ENCODE measurements at places on chromosomes 11 and 22.

- no peak for DNase-seq
These were observed 18.1 kb downstream of the MAML2 start for GRCh38 chr11:96324912-96325311.

- DNase-seq, result no peak
These were observed 398.5 kb downstream of the TBC1D22A start for GRCh38 chr22:47160781-47161520.

- DNase-seq, result no peak
These were observed 40.6 kb upstream of the GNAZ start for GRCh38 chr22:23029521-23030228.

- DNase-seq, result no peak
These were observed 37.0 kb downstream of the KIAA1671 start for GRCh38 chr22:24989541-24989951.

GRCh38 chr11:121793291-121793690 lies 322.7 kb downstream of the BLID start:
- no peak for DNase-seq

DNA sequence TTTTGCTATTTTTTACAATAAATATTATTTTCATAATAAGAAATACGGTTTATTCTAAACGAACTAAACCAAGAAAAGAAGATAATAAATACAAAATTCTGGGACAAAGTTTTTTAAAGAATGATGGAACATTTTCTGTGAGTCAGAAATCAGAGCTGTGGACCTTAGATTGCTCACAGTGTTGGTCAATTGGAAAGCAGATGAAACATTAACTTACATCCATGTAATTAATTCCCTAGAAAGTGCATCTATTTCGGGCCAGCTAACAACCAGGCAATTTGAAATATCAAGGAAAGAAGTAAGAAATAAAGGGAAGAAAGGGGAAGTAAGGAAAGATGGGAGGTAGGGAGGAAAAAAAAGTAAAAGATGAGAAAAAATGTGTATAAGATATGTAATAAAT lies 1569.8 kb upstream of the TENM4 start:
- DNase-seq, result no peak

GRCh38 chr11:92794783-92795182 lies 174.7 kb upstream of the MTNR1B start:
- no peak for DNase-seq

DNA sequence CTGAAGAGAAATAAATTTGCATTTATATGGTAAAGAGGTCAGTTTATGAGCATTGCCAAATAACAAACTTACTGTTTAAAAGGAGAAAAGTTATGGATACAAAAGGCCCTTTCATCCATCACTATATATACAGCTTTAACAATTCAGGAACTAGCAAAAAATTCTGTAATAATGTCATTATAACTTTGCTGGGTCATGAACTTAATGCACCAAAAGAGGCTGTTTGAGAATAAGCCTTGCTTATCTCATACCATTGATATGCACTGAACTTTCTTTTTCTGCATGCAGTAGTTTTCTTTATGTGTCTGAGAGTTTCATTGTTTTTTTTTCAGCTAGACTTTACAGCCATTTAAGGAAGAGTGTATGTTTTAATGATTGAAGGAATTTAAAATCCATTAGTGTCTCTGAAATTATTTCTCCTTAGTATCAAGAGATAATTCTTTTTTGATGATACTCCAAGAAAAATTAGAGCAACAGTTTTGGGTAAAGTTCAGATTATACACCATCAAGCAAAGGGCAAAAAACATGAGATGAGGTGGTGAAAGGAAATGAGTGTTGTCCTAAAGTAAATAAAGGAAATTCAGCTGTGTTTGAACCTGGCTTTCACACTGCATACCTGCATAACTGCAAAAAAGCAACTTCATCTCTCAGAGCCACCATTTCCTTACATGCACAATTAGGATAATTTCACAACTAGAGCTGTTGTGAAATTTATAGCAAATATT lies 188.2 kb upstream of the ANO3 start:
- no peak for DNase-seq

GRCh38 chr11:86571273-86571948 lies 101.0 kb downstream of the ME3 start:
- no peak for DNase-seq

DNA sequence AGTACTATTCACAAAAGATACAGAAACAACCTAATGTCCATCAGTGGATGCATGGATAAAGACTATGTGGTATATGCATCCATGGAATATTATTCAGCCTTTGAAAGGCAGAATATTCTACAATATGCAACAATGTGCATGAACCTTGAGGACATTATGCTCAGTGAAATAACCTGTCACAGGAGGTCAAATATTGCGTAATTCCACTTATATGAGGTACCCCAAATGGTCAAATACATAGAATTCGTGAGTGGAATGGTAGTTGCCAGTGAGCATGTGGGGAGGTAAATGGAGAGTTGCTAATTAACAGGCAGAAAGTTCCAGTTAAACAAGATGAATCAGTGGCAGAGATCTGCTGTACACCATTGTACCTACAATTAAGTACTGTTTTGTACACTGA lies 3.6 kb upstream of the SLC5A4 start:
- no peak for DNase-seq

DNA sequence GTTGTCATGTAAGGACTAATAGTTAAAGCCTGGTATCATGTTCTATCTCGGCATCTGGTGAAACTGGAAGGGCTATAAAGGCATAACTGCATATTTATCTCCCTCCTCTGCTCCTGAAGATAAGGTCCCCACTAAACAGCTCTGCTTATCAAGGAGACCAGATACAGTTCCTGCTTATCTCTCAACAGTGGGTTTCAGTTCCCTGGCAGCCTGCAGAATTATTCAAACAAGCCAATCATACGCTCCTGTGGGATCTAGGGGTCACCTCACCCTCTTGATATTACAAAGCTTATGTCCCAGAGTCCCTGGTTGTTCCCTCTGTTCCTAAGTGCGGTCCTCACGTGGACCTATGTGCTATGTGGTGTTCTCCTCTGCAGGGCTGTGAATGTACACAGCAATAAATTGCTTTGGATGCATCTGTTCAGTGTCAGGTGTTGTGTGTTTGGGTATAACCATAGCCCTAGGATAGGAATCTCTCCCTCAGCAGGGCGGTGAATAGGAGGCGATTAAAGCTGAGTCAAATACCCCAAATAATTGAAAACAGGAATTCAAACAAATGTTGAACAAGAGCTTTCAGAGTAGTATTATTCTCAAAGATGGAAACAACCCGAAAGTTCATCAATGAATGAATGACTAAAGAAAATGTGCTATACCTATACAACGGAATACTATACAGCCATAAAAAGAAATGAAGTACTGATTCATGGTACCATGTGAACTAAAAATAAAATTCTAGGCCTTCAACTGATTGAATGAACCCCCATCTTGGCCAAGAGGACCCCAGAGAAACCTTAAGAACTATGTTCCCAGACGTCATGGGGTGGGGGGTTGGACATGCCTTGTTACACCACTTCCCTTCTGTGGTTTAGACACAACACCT lies 3.1 kb upstream of the OOSP4A start:
- no peak for DNase-seq

GRCh38 chr11:75667255-75667830 lies 1.5 kb downstream of the MAP6 start:
- DNase-seq, result no peak

- no peak for DNase-seq
These were observed 142.7 kb downstream of the FBXO7 start for GRCh38 chr22:32617271-32617670.

DNA sequence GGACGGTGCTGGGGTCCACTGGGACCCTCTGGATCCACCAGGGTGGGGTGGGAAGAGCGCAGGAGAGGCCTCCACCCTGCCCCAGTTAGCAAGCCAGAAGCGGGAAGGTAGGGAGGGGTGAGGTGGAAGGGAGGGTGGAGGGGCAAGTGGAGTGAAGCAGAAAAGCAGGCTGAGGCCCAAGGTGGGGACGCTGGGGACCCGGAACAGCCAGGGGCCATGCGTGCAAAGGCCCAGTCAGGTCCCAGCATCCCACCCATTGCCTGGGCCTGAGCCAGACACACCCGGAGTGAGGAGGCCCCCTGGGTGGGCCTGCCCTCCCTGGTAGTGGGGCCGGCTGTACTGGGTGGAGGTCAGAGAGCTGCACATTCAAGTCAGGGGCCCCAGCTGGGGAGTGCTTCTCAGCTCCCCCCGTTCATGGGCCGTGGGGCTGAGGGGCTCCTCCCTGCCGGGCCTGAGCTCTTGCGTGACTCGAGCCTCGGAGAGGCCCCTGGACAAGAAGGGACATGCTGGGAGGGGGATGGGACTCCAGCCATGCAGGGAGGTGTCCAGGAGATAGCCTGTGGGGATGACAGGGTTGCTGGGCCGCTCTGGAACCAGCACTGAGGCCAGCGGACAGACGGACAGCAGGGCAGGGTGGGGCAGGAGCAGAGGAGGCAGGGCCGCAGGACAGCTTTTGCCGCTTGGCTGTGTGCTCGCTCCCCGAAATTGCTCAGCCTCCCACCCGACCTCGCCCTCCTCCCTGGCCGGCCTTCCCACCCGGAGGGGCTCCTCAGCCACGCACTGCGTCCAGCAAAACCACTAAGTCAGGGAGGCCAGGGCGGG lies 7.7 kb downstream of the TNNT3 start:
- DNase-seq, result no peak

- DNase-seq, result peak; percentile 9
These were observed 10.7 kb upstream of the RPS3 start for GRCh38 chr11:75388386-75389275.

- no peak for DNase-seq
These were observed 1.9 kb downstream of the GRAMD4 start for GRCh38 chr22:46622081-46622521.

GRCh38 chr11:83408946-83409345 lies 122.8 kb upstream of the CCDC90B start:
- DNase-seq, result no peak

- no peak for DNase-seq
These were observed 13.7 kb upstream of the SHISAL1 start for GRCh38 chr22:44326491-44326885.

DNA sequence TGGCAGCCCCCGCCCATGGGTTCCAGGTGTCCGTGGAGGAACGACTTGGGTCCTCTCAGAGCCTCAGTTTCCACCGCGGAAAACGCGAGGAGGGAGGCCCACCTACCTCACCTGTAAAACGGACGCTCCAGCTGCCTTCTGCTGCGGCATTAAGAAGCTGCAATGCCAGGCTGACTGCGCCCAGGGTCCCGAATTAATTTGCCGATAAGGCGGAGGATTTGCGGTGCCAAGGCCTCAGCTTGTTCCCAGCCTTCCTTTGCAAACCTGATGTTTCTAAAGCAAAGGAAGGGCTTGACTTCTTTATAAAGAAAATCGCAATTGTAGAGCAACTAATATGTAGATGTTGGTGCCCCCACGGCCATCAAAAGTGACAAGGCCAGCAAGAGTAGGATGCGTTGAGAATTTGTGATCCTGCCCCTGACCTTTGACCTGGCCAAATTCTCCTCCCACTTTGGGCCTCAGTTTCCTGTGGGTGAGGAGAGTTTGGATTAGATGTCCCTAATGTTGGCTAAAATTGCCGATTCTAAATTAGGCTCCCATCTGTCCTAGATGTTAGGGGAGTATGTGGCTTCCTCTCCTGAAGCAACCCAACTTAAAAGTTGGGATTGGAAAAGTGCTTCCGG lies 849 bp upstream of the TCF20 start:
- no peak for DNase-seq

DNA sequence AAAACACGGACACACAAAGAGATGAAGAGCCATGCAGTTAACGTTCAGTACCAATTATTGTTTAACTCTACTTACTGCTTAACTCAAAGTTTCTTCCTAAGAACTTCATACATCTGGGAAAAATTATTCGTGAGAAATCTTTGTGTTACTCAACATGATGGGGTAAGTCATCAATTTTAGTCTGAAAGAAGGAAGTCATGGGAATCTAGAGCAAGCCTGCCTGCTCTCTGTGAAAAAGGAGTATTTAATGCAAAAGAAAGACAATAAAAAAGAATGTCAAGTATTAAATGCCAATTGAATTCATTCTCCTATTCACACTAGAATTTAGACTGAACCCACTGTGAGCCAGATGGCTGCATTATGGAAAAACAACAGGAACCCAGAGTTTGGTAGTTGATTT lies 16.0 kb downstream of the TMEM123 start:
- DNase-seq, result no peak

GRCh38 chr22:32591620-32592019 lies 117.0 kb downstream of the FBXO7 start:
- no peak for DNase-seq

GRCh38 chr22:20889025-20889704 lies 28.0 kb upstream of the CRKL start:
- no peak for DNase-seq

DNA sequence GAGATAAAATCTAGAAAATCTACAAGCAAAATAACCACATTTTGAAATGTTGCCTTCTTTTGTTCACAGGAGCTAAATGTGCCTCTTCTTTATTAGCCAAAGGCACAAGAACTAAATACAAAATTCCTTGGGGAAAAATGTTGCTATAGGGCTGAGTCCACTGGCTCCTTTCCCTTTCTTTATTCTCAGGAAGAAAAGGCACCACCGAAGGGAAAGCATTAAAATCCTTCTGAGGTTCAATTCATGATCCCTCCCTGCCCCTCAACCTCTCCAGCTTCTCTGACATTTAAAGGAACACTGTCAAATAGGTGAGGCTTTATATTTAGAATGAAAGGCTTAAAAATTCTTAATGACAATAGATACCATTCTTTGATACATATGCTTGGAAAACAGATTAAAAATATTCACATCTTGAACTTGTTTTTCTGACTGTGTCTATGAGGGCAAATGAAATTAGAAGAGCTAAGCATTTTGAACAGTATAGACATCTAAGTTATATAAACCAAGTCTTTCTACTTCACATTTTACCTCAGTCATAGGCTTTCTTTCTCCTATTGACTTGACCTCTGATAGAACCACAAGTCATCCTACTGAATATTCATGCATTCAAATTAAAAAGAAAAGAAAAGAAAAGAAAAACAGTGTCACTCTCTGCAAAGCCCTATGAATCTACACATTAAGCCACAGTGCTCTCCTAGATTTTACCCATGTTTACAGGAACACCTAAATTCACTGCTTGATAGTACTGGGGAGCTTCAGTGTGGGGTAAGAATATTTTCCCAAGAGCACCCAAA lies 148.2 kb downstream of the MAML2 start:
- DNase-seq, result no peak

GRCh38 chr22:23237841-23238240 lies 57.5 kb downstream of the BCR start:
- no peak for DNase-seq

DNA sequence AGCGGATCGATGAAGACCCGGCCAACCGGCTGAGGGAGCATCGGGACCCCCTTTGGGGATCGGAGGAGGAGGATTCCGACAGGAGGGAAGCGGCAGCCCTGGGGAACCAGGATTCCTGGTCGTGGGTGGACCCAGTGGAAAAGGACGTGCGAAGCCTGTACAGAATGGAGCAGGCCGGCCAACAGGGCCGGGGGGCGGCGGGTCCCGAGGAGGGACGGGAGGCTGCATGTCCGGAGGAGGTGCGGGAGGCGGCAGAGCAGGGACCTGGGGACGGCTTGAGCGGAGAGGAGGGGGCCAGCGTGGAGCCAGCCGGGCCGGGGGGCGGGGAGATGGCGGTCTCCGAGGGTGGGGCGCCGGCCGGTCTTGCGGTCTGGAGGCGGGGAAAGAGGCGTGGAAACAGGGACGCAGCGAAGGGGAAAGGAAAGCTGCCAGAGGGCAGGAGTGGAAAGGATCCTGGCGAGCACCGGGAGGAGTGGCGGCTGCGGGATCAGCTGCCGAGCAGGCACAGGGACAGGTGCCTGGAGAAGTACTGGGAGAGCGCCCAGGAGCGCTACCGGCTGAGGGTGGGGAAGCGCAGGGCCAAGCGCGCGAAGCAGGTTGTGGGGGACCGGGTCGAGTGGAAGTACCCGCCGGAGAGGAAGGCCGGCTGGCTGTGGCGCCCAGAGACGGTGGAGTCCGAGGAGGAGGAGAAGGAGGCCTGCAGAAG lies at the start of gene ANO5:
Gene ANO5, plus strand, starts transcription at position 444 of the 706 bp plus-strand sequence. CDS start 408 bp downstream, outside the sequence.
- DNase-seq, result no peak

- DNase-seq, result no peak
These were observed 43.2 kb upstream of the VPREB1 start for GRCh38 chr22:22201185-22201929.

All from NCI-H1048 (cell line).